ENCODE measurements at places on chromosomes 7 and 10. TPM values are rescaled to one million over a fixed set of nuclear protein-coding genes. Genes with fewer than 3 reads are reported as not detected.

GJD4 gene
- not detected for total RNA-seq

GIMAP6 gene
- not detected for total RNA-seq

GRCh38 chr7:44222776-44223261 is 22.0 kb downstream of the YKT6 start:
- no peak for DNase-seq

DNA sequence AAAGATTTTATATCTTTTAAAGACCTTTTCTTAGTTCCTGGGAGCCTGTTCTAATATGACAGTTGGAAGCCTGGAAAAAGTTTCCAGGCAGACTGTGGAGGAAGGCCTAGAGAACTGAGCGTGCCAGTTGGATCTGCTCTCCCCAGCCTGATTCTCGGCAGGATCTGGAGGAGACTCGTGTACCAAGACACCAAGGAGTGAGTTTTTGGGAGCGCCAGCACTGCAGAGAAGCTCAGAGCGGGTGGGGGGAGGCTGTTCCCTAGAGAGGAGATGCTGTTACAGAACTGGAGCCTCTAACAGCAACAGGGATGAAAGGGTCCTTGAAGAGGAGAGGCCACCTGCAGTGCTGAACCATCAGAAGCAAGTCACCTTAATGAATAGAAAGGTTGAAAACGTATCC is 52.9 kb downstream of the LYZL2 start:
- no peak for DNase-seq

DNA sequence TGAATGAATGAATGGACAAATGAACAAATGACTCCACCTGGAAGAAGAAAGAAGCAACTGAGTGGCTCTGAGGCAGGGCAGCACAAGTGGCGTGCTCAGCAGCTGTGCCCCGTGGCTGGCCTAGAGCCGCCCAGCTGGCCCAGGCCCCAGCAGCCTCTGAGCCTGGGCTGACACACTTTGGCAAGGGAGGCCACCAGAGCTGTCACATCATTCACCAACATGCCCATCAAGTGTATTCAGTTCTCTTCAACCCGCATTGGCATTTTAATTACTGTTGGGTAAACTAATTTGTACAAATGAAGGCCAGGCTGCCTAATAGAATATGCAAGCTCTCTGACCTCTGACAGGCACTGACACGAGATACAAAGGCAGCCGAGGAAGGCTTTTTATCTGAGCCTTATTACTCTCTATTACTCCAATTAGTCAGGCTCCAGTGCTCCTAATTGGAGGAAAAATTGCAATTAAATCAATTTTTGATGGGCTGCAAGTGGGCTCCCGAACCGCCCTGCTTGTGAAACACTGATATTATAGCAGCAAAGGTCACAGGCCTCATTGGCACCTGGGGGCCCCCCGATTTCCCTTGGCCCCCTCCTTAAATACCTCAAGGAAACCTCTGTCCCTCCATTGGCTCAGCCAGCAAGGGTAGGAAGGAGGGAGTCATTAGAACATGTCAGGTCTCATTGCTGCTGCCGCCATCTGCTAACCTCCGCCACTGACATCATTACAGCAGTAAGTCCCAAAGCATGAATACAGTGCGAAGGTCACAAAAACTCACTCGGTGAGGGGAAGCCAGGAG is 41.9 kb downstream of the DPCD start:
- DNase-seq: no peak

DNA sequence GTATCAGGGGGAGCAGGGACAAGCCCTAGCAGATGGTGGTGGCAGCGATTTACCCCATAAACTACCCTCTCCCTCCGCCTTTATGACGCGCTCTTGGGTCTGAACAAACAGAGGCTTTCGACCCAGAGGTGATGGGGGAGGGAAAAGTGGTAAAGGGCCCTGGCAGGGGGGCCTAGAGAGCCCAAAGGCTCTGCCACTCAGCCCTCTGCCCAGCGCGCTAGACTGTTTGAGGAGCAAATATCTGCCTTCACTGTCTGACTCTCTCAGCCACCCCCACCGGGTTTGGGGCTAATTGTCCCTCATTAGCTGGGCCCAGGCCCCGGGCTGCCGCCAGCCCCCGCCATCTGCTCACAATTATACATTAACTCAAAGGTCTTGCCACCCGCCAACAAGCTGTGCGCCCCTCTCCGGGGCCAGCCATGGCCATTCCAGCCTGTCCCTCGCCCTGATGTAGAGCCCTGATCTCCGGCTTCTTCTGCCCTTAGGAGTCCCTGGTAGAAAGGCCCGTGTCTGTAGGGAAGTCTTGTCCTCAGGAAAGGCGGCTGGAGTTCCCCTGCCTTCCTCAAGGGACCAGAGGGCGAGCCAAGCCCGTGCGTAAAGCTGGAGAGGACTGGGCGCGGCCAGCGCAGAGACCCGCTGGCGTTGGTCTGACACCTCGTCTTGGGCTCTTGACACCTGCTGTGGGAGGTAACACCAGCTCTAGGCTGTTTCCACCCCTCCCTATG is 1.9 kb upstream of the PAX4 start:
- no peak for DNase-seq
